ENCODE measurements at places on chromosomes 5 and 9.

- DNase-seq: no peak
Observed at GRCh38 chr9:16282216-16282615, 588.3 kb downstream of the BNC2 start.

GRCh38 chr9:122346478-122347347 lies 24.1 kb upstream of the PTGS1 start:
- DNase-seq: no peak

DNA sequence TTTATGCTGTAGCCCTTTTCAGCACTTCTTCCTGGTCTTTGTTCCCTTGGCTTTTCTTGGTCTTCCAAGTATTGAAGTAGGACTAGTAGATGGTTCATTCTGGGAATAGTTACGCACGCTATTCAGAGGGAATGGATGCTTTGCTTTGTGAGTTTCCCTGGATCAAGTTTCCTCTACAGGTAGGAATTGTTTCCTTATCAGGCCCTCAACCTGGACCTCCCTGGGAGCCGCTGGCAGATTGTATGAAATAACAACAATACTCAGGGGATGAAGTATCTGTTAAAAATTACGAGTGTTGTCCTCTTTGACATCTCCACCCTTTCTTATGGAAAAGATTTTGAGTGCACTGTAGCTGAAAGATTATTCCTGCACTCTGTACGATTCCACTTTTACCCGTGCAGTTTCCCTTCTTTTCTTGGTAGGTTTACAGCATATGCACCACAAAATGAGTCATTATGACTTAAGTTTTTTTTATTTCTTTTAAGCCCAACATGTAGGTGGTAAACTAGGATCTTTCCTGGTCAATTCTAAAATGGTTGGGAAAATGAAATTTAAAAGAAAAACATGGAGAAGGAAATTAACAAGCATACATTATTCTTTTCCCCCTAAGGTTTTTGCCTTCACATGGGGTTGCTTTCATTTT lies 57.9 kb downstream of the ARHGAP26 start:
- DNase-seq: no peak

- DNase-seq: no peak
Observed at GRCh38 chr5:142319105-142319504, 5.7 kb downstream of the SPRY4 start.

DNA sequence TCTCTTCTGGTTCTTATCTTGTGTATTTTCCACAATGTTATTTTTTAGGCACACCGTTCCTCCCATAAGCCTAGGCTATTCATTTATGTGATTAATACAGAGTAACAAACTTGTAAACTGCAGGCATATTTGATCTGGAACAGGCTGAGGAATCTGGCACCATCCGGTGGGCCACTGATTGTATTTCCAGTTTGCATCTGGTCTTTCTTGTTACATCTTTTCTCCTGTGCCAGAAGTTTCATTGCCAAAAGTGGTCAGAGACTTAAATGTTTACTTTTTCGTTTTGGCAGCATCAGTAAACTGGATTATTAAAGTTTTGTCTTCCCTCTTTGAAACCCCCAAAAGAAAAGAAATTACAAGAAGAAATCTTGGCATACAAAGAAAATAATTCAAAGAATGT lies 17.9 kb upstream of the ZCCHC7 start:
- no peak for DNase-seq

GRCh38 chr9:18531136-18532065 lies 57.4 kb downstream of the ADAMTSL1 start:
- no peak for DNase-seq

- DNase-seq: no peak
Observed at GRCh38 chr5:18195910-18196309, 561.6 kb downstream of the TAF11L14 start.

DNA sequence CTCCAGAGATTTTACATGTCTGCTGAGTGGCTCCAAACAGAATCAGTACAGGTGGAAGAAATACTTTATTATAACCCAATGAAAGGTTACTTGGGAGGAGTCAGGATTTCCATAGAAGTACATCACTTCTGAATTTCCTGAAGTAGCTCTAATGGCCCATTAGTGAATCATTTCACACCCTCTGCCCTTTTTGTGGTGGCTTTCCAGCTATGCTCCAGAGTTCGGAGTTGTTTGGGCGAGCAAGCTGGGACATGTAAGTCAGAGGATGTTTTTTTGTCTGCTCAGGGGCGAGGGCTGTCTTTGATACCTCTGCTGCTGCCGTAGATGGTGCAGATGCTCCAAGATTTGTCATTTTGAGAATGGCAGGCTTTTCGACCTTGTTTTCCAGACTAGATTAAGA lies 226.1 kb downstream of the GOLPH3 start:
- DNase-seq: no peak

DNA sequence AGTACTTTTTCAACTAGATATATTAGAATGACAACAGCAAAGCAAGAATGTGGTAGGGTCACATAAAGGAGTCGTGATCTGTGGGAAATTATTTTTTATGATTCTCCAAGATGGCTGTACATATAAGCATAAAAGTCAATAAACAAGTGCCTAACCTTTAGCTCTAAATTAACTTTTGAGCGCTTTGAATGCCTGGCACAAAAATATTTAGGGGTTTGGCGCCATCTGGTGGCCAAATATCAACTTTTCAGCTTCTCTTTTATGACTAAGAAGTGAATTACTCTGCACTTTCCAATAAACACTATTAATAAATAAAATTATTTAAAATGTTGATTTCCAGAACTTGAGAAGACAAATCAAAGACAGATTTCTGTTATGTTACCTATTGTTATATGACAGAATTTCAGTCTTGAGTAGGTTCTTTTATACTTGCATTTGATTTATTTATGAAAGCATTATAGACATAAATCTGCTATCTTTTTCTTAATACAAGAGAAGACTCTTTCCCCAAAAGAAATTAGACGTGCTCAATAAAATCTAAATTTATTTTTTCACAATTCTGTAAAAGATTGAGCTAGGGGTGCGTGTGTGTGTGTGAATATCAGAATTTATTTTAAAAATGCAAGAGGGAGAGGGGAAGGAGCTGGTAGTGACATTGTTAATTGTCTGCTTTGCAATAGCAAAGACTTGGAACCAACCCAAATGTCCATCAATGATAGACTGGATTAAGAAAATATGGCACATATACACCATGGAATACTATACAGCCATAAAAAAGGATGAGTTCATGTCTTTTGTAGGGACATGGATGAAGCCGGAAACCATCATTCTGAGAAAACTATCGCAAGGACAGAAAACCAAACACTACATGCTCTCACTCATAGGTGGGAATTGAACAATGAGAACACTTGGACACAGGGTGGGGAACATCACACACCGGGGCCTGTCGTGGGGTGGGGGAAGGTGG lies 36.7 kb upstream of the ARRDC3 start:
- peak; percentile 60 for DNase-seq

DNA sequence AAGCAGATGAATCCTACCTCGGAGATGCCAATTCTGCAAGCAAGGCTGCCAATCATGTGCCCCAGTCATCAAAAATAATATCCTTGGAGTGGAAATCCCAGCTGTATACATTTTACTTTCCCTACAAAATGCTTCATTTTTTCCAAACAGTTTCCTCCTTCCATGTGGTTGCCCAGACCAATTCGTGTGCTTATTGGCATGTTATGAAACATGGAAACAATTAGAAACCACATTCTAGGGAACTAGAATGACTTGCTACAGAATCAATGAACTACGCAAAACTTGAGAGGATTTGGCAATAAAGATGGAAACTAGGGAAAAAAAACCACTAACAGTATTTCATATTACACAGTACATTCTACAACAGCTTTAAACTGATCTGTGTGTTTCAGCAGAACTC lies 584.5 kb upstream of the DMAC1 start:
- no peak for DNase-seq

GRCh38 chr9:86947146-86948073 lies at the start of gene GAS1:
Gene GAS1 (minus strand): TSS chr9:86947506. CDS start chr9:86946779, 727 bp downstream.
- DNase-seq: peak; percentile 36

DNA sequence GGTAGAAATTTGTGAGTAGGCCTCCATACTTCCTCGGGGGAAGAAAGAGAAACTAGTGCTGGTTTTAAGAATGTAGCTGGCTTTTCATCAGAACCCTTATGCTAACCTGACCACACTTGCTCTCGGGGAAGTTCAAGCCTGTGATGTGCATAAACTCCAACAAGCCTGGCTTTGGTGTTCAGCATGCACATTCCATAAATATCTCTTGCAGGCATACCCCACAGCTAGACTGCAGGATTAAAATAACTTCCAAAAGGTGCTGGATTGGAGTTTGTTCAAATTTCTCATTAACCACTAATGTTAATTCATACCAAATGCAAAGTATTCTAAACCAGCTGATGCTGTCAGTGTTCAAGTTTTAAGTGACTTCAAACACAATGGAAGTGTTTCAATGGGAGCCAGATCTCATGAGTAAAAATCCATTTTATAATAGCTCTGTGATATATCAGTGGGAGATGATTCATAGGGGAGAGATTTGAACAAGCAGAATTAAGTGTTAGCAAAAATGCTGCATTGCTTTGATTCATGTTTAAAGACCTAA lies 79.4 kb downstream of the NPR3 start:
- DNase-seq: no peak

DNA sequence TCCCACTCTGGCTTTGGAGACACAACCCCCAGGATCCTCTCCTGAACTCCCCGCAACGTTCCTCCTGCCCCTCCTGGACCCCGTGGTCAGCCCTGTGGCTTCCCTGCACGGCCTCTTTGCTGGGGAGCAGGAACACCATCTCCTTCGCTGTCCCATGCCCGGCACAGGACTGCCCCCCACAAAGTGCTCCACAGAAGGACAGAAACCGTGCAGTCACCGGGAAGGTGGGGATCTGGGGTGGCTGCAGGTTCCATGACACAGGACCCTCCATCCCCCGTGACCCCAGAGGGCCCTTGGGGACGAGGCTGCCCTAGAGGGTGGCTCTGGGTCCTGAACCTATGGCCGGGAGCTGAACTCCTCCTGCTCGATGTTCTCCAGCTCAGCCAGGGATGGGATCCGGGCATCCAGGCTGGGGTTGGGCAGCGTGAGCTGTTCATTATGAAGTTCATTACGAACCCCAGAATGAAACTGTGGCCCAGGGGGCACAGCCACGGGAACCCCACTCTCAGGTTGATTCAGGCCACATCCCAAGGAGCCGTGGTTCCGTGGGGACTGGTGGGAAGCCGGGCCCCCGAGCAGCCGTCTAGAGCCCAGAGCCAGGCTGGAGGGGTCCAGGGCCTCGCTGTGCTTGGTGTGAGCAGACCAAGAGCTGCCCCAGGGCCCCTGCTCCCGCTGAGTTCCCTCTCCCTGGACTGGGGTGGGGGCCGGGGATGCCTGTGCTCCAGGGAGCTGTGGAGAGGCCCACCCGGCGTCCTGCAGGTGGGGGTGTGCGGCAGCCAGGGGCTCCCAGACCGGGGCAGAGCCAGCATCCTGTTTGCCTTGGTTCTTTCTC lies 684 bp upstream of the SLC6A19 start:
- DNase-seq: no peak

DNA sequence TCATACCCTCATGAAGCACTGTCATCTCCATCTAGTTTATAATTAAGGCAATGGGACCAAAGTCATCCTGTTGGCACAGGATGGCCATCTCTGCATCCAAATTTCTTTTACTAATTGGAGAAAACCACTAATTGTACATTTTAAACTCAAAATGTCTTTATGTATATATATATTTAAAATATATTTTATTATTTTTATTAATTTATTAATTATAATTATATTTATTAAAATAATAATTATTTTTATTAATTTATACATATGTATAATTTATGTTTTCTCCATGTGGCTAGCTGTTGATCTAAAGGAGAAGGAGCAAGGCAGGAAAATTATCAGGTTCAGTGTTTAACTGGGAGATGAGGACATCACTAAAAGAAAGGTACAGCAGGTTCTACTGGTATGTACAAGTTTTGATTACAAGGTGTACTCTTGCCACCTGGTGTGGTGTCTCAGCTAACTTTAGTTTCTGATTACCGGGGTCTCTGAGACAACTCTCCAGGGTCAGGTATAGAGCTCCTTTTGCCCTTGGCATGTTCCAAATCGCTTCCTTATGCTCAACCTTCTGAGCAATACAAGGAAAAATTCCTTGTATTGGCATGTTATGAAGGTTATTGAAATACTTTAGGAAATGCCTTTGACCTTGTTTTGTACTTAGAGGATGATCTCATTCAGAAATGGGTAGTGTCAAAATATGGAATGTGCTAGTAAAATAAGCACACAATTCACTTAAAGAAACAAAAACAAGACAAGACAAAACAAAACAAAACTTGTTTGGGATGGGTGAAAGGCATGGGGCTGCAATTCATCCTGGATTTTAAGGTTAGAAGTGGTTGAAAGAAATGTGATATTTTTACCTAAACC lies 79.6 kb downstream of the GHR start:
- no peak for DNase-seq

GRCh38 chr9:92780206-92780605 lies 15.6 kb upstream of the BICD2 start:
- DNase-seq: no peak

Data from stimulated activated CD8-positive, alpha-beta memory T cell treated with anti-CD3 and anti-CD28 coated beads, Interleukin-4, amount 100 ng/mL, for 1 hour (primary cell).